ENCODE measurements at places on chromosomes 11 and 22. TPM values are rescaled to one million over a fixed set of nuclear protein-coding genes. Genes with fewer than 3 reads are reported as not detected.

INS gene
- total RNA-seq, result not detected

WDR74 gene
- total RNA-seq, result 82.0 TPM

IFTAP gene
- 47.5 TPM for total RNA-seq

C11orf91 gene
- not detected for total RNA-seq

DTX4 gene
- total RNA-seq, result 2.0 TPM

SERPINH1 gene
- total RNA-seq, result 72.5 TPM

TRIM6 gene
- total RNA-seq, result 11.1 TPM

BIK gene
- total RNA-seq, result 27.0 TPM

AQP11 gene
- 6.3 TPM for total RNA-seq

MYBPC3 gene
- not detected for total RNA-seq

GLYAT gene
- total RNA-seq, result not detected

C11orf16 gene
- not detected for total RNA-seq

DERL3 gene
- 8.9 TPM for total RNA-seq

SSRP1 gene
- total RNA-seq, result 147 TPM

FGF19 gene
- total RNA-seq, result not detected

A4GALT gene
- total RNA-seq, result 8.3 TPM

MEI1 gene
- total RNA-seq, result 2.6 TPM

EHD1 gene
- total RNA-seq, result 53.4 TPM

UPB1 gene
- total RNA-seq, result not detected

NCF4 gene
- not detected for total RNA-seq

MS4A18 gene
- not detected for total RNA-seq

DRICH1 gene
- total RNA-seq, result not detected

DAGLA gene
- 0.74 TPM for total RNA-seq

HBG2 gene
- not detected for total RNA-seq

CRYAB gene
- total RNA-seq, result 2.4 TPM

HSCB gene
- 37.9 TPM for total RNA-seq

TEX12 gene
- total RNA-seq, result not detected

SCGB1C1 gene
- not detected for total RNA-seq

SEPTIN5 gene
- total RNA-seq, result 37.8 TPM

IL18 gene
- total RNA-seq, result 132 TPM

MPZL2 gene
- total RNA-seq, result not detected

MMP12 gene
- total RNA-seq, result not detected

UBASH3B gene
- total RNA-seq, result 31.6 TPM

OR10A2 gene
- not detected for total RNA-seq

OR52N4 gene
- total RNA-seq, result not detected

LRP4 gene
- 15.2 TPM for total RNA-seq

WNT11 gene
- 3.7 TPM for total RNA-seq

INPP5J gene
- total RNA-seq, result 0.91 TPM

HIC2 gene
- 4.8 TPM for total RNA-seq

BARX2 gene
- not detected for total RNA-seq
